Stimulated activated CD4-positive, alpha-beta T cell treated with anti-CD3 and anti-CD28 coated beads, Interleukin-12 subunit alpha, Interleukin-12 subunit beta, amount 100 ng/mL, for 24 hours (primary cell): ENCODE measurements at places on chromosomes 3 and 15.

DNA sequence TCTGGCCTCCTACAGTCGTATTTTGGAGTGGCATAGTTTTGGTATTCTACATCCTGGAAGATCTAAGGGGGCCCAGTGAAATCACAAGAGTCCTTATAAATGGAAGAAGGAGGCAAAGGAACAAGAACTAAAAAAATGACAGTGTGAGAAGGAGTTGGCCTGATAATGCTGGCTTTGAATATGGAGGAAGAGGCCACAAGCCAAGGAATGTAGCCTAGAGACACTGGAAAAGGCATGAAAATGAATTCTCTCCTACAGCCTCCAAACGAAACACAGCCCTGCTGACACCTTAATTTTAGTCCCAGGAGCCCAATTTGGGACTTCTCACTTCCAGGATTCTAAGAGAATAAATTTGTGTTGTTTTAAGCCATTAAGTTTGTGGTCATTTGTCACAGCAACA, 54.6 kb upstream of the LIPC start:
- DNase-seq = no peak

- no peak for DNase-seq
These were observed 34.4 kb downstream of the TMEM45A start for GRCh38 chr3:100526613-100527346.

DNA sequence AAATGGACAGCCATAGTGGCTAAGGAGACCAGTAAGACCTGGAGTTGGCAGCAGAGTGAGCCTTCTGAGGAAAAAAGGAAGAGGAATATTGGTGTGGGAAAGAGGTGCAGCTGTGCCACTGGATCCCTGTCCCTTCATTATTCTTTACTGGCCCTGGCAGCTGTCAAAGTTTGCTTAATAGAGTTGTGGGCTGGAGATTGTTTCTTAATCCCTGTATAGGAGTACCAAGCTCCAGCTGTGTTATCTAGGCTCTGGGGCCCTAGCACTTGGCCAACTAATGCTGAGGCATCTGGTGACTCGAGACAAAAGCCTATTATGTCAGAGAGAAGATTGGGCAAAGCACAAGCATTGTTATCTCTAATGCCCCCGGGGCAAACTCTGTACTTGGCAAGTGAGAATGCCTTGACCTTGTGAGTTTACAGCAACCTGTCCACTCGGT, 61.4 kb downstream of the ZNF609 start:
- no peak for DNase-seq

- DNase-seq = no peak
These were observed 8.5 kb downstream of the ITPKA start for GRCh38 chr15:41501931-41502794.

DNA sequence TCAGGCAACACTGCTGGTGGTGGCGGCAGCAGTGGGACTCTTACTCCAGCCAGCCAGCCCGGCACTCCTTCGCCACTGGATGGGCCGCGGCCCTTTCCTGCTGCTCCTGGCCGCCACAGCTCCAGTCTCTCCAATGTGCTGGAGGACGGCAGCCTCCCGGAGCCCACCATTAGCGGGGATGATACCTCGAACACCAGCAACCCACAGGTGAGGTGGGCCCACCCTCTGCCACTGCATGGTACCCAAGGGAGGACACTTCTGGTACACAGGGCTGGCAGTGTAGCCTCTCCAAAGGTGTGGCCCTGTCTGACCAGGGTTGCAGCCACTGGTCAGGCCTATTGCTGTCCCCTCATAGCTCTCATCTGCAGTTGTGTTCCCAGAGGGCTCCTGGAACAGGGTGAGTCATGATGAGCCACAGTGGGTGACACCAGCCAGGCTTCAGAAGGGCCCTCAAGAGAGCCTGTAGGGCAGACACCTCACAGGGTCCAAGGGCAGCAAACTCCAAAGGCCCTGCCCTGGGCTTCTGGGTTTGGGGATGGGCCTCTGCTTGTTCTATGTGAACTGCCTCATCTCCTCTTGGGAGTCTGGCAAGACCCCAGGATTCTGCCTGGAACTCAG, 20.8 kb downstream of the NBEAL2 start:
- no peak for DNase-seq

GRCh38 chr3:152048831-152049230, 175.4 kb downstream of the SUCNR1 start:
- no peak for DNase-seq

GRCh38 chr3:157544501-157545130, 41.4 kb upstream of the VEPH1 start:
- no peak for DNase-seq

GRCh38 chr3:45807133-45807532, 10.8 kb upstream of the SLC6A20 start:
- no peak for DNase-seq

- DNase-seq = no peak
These were observed 108.8 kb downstream of the EPHB1 start for GRCh38 chr3:134903837-134904236.

- DNase-seq = no peak
These were observed 281.7 kb upstream of the ROPN1 start for GRCh38 chr3:124273651-124274050.
